ENCODE measurements at places on chromosomes 1 and 21.

DNA sequence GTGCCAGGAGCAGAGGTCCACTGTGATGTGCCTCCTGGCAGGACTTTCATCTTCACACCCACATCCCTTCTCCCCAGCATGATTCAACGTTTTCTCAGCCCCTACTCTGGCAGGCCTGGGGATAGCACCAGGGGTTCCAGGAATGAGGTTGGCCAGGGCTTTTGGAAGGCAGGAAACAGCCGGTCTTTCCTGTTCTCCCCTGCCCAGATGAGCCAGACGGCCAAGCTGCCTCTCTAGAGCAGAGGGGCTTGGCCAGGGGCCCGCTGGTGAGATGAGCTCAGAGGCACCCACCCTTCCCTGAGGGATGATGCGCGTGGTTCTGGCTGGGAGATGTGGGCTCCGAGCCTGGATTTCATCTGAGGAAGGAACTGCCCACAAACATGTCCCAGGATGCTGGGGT, 4.3 kb upstream of the MFAP2 start:
- H3K27ac ChIP-seq = no peak overlapping the region
- H3K27me3 ChIP-seq = peaks cover 7% of the 10 kb centered on the region
- H3K36me3 ChIP-seq = peaks cover 24% of the 10 kb centered on the region

GRCh38 chr21:45293726-45294401, 6.2 kb upstream of the POFUT2 start:
- H3K4me1 ChIP-seq = peaks cover 33% of the 10 kb centered on the region
- no peaks in the 10 kb centered on the region for H3K27me3 ChIP-seq
- no peak for DNase-seq
- no peak overlapping the region for H3K4me3 ChIP-seq
- no peak overlapping the region for H3K27ac ChIP-seq

DNA sequence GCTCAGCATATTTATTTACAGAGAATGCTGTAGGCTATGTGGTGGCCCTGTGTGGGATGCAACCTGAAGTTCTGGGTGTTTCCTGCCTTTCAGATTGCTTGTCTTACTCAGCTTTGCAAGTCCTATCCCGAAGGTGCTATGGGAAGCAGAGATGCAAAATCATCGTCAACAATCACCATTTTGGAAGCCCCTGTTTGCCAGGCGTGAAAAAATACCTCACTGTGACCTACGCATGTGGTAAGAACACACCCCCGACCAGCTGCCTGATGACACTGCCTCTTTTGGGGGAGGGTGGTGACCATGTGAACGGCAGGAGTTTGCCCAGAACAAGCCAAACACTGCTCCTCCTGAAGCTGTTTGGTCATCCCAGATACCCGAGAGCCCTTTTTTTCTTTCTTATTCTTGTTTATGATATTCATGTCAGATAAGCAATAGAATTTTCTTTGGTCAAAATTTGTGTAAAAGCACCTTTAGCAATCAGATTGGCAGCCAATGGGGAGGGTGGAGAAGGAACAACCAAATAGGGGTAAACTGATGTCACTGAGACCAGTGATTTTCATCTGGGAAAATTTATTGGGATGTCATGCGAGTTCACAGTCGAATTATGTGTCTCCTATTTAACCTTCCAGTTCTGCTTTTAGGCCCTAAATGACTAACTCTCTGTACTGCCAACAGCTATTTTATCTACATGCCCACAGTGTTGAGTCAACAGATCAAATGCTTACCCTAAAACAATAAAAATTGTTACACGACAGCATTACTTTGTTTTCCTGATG, 82.6 kb downstream of the EVA1C start:
- no peak overlapping the region for H3K27ac ChIP-seq
- DNase-seq = no peak
- no peak overlapping the region for H3K4me3 ChIP-seq
- peaks cover 14% of the 10 kb centered on the region for H3K36me3 ChIP-seq
- peaks cover 13% of the 10 kb centered on the region for H3K4me1 ChIP-seq

DNA sequence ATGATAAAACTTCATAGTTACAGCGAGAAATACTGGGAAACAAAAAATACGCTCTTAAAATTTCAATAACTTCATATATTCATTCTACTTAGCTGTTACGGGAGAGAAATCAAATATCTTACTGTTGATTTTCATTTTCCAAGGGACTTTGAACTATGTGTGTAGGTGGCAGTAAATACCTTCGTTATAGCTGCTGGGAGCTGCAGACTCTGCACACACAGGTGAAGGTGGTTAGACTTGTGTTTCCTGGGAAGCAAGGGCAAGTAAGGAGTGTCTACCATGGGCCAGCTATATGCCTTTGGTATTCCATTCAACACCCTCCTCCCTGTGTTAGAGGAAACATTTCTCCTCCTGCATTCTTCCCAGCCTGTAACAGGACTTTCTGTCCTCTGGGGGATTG, 51.4 kb upstream of the DIRAS3 start:
- no peaks in the 10 kb centered on the region for H3K27me3 ChIP-seq
- no peaks in the 10 kb centered on the region for H3K4me1 ChIP-seq
- no peaks in the 10 kb centered on the region for H3K36me3 ChIP-seq
- no peak for DNase-seq
- no peak overlapping the region for H3K4me3 ChIP-seq
- no peak overlapping the region for H3K27ac ChIP-seq
